HT-29 (cell line): ENCODE measurements at places on chromosomes 6 and 20.

DNA sequence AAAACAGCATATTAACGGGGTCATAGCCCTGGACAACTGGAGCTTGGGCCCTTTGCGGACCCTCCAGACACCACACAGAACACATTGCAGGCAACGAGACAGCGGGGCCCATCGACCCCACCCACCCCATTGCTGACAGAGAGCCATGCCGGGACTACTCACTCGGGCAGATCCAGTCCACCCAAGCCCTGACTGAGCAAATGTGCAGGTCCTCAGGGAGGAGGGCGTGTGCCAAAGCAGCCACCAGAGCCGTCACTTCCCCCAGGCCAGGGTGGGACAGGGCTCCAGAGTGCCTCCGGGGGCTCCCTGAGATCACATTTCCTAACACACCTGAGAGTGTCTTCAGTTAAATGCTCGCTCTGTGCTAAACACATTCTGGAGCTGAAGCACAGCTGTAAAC is 114.9 kb downstream of the CDH4 start:
- no peak for DNase-seq

DNA sequence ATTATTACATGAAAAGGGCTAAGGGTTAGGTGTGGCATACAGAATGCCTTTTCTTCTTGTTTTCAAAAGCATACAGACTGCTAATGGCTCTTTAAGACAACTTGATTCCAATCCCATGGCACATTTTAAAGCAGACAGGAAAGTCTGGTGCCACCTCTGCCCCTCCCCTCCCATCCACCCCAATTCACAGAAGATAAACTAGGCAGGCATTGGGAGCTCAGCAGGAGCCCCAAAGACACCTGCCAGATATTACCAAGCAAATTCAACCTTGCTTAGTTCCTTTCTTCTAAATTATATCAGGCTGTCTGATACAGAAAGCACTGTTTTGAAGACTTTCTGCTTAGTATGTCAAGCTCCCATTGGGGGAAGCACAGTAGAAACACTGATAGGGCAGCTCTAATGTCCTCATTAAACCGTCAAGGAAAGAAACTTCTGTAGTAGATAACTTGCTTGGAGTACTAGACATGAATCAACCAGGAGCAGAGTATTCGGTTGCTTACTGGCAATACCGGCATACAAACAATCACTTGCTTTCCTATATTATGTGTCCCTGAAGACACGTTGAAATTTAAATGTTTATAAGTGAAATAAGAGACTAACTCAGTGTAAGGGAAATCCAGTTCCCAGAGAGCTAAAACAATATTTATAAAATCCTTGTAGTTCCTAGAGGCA is 13.0 kb downstream of the SESN1 start:
- no peak for DNase-seq

- DNase-seq: no peak
Measured at GRCh38 chr20:20521736-20522135, 153.8 kb downstream of the INSM1 start.

DNA sequence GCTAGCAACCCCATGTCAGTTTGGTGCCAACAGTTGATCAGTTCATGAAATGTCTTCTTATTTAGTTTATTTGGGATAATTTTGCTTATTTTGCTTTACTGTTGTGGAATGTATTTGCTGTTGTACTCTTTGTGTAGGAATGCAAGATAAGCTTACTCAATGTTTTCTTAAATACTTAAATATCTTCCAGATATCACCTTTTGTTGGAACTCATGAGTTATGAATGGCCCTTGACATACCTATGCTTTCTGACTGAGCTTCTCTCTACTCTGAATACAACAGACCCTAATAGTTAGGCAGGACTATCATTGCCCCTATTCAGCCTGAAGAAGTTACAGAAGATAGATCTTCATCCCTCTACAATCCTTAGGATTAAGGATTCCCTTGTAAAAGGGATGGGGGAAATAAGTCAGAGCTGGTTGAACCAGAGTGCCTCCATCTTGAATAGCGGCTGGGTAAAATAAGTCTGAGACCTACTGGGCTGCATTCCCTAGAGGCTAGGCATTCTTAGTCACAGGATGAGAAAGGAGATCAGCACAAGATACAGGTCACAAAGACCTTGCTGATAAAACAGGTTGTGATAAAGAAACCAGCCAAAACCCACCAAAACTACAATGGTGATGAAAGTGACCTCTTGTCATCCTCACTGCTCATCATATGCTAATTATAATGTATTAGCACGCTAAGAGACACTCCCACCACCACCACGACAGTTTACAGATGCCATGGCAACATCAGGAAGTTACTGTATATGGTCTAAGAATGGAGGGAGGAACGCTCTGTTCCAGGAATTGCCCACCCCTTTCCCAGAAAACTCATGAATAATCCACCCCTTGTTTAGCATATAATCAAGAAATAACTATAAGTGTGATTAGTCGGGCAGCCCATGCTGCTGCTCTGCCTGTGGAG is 196.9 kb downstream of the AKAP7 start:
- no peak for DNase-seq

- DNase-seq: no peak
Measured at GRCh38 chr6:43454696-43455530, 435 bp downstream of the DLK2 start.

- no peak for DNase-seq
Measured at GRCh38 chr6:36627801-36628246, 33.7 kb downstream of the SRSF3 start.

DNA sequence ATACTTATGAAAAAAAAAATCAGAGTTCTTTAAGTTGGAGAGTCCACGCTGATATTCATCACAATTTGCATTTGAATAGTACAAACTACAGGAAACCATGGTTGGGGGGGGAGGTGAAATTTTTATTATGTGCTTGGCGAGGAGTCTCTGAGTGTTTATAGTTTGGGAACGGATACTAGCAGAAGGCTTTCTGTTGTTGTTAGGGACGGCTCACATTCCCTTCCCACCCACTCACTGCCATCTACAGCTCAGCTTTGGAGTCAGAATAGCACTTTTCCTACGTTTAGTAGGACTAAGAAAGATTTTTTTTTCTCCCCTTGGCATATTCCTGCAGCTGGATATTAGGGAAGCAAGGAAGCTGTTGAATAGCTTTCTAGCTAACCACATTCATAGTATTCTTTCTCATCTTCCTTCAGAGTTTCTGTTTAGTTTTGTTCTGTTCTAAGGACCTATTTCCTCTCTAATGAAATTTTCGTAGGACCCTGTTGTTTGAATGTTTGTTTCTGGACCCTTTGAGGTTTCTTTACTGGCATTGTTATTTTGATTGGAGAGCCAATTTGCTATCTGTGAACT is 235.1 kb upstream of the ZNF217 start:
- peak; percentile 38 for DNase-seq

DNA sequence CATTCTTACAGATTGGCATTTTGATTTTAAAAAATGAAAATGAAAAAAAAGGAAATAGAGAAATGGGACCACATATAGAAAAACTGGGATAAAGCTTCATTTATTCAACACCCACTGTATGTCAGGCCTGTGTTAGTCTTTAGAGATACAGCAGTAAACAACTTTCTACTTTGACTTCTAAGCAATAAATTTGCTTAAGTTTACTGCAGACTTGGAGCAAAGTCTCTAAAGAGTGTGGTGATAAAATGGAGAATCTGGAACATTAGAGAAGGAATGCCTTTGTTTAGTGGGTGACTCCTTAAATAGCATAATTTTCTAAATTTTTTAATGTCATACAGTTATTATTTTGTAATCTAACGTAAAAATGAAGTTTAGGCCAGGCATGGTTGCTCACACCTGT is 80.7 kb upstream of the CNKSR3 start:
- DNase-seq: no peak

DNA sequence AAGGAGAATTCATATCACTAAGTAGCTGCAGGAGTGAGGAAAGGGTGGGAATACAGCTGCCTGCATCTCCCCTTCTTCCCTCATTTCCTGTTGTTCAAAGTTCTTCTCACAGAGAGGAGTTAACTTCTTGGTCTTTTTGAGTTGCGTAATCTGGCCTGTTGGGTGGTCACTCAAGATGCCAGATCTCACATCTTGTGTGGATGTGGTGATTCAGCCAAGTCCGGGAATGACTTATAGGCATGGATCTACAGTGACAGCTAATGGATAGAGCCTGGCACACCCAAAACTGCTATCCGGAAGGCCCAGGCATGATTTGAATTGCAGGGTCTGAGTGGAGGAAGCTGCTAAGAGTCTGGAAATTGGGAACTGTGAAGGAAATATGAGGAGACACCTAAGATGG is 100.2 kb upstream of the SLC35B3 start:
- no peak for DNase-seq

GRCh38 chr6:110265273-110265672 is 85.0 kb downstream of the CDC40 start:
- no peak for DNase-seq

DNA sequence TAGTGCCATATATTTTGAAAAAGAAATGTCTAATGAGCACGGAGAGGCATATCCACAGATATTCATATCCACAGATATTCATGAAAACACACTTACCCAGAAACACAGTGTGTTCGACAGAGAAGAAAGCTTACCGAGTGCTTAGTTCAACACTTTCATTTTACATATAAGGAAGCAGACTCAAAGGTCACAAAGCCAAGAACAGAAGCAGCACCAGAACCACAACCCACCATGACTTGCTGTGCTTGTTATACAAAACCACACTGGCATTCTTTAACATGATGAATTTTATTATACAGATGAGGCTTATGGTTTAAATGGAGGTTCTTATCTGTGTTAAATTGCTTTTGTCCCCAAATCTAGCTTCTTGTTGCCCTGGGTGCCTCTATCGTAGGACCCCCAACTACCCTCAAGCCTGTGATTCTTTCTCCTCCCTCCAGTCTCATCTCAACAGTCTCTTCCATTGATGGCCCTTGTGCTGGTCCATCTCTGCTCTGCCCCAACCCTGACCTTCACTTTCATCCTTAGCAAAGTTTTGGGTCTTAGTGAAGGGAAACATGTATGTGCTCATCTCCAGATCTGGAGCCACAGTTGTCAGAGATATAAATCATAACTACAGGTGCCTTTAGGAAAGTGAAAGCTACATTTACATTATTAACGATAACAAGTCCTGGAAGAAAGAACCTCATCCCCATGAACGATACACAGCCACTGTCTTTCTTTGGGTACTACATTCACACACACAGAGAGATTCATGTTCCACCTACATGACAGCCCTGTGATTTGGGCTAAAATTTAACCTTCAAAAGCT is 40.0 kb downstream of the SF3B5 start:
- DNase-seq: no peak

DNA sequence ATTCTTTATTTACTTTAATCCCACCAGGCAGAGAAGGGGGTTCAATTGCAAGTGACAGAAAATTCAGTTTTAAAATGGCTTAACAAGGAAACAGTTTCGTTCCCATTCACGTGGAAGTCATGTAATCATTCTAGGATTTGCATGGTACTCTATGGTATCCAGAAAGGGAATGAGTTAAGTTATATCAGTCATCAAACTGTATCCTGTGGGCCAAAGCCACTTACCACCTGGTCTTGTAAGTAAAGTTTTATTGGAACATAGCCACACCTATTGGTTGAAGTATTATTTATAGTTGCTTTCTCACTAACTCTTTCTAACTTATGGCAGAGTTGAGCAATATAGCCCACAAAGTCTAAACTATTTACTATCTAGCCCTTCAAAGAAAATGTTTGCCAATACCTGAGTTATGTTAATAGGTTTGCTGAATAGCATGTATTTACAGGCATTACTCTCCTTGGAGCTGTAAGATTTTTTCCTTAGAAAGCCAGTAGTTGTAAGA is 10.2 kb upstream of the MMS22L start:
- no peak for DNase-seq

- DNase-seq: no peak
Measured at GRCh38 chr6:80872951-80873308, 766.5 kb downstream of the BCKDHB start.

DNA sequence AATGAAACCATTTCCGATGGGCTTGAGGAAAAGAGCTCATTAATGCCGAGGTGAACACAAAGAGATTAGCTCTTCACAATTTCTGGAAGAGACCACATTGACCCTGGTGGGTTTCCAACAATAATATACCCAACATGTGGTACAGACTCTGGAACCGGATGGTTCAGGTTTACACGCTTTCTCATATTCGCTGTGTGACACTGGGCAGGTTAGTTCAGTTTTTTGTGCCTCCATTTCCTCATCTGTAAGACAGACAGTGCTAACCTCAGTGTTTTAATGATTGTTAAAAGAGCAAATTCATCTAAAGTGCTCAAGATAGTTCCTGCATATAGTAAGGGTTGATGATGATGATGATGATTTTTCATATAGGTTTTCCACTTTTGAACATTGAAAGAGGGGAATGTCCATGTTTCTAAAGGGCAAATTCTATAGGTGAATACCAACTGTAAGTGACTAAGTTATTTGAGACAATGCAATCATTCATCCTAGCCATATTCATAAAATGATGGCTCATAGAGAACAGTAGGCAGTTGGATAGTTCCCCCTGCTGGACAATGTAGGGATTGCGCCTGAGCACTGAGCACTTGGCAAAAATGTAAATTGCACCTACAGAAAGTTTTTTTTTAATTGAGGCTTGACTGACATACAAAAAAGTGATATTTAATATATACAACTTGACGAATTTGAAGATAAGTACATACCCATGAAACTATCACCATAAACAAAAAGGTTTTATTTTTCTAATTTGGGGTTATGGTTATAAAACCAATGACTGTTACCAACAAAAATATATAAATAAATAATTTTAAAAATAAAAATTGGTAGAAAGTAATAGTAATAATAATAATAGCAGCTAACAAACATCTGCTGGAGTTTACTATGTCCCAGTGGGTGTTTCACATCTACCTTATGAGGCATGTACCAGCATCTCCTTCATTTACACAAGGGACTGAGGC is 2.1 kb upstream of the PERP start:
- peak; percentile 93 for DNase-seq
